ENCODE measurements at places on chromosomes 13 and 19. TPM values are rescaled to one million over a fixed set of nuclear protein-coding genes. Genes with fewer than 3 reads are reported as not detected.

DNA sequence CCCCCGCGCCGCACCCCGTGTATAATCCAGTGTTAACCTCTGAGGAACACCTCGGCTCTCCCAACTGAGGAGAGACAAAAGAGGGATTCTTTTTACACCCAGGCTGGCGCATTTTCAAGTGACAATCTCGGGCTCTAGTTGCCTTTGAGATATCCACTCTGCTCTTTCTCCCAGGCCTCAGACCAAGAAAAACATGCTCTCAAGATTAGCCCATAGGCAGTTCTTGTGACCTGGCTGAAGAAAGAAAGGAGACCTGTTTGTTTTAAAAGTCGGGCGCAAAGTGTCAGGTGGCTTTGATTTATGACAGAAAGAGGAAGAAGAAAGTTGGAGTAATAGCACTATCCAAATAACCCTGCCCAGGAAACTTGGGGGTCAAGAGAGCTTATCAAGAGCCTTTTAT, 27.3 kb downstream of the SHISA2 start:
- no peak overlapping the region for H3K27ac ChIP-seq
- H3K4me1 ChIP-seq = peaks cover 37% of the 10 kb centered on the region
- H3K27me3 ChIP-seq = no peaks in the 10 kb centered on the region
- no peak overlapping the region for H3K4me3 ChIP-seq
- no peaks in the 10 kb centered on the region for H3K36me3 ChIP-seq

DNA sequence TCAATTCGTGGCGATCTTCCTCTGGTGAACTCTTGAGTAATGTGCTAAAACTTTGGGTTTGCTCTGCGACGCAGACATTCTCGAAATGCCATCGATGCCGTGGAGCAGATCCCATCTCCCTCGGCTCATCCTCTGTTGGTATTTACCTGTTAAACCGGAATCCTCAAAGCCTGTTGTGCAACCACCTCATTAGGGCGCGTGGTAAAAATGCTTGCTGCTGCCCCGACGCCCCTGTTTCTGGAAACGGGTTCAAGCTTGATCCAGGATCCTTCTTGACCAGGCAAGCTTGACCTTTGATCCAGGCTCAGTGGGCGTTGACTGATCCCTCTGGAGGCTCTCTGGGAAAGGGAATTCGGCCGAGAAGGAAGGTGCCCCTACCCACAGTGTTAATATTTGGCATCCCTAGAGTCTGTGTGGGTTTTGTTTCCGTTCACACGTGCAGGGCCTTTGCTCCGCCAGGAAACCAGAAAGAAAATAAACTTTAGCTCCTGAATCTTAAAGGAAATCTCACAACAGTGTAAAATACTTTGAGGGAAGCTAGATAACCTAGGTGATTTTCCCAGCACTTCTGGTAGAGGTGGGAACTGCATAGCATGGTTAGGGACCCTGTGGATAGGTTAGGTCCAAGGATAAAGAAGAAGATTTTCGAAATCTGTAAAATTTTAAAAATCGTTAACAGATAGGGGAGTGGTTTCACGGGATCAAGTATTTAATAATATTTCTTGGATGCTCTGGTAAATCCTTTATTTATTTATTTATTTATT, 1.1 kb downstream of the LSM14A start:
- no peaks in the 10 kb centered on the region for H3K27me3 ChIP-seq
- peaks cover 55% of the 10 kb centered on the region for H3K4me1 ChIP-seq
- DNase-seq = peak; percentile 28
- peak overlapping the region; percentile 97 for H3K27ac ChIP-seq

- no peak for DNase-seq
- H3K4me3 ChIP-seq = no peak overlapping the region
- H3K27me3 ChIP-seq = peaks cover 3% of the 10 kb centered on the region
These were observed 13.9 kb downstream of the TFDP1 start for GRCh38 chr13:113598481-113598880.

- peaks cover 34% of the 10 kb centered on the region for H3K27me3 ChIP-seq
- no peak within 1 kb of the TSS for H3K4me3 ChIP-seq
- no peak for DNase-seq
- no peaks in the 10 kb centered on the region for H3K4me1 ChIP-seq
- H3K36me3 ChIP-seq = no peaks in the 10 kb centered on the region
These were observed at the start of gene VSTM2B for GRCh38 chr19:29525901-29526729. TSS of gene VSTM2B (plus strand) at chr19:29525994. CDS start at chr19:29526584, 590 bp downstream.

- H3K4me1 ChIP-seq = peaks cover 17% of the 10 kb centered on the region
- H3K4me3 ChIP-seq = no peak overlapping the region
- no peak overlapping the region for H3K27ac ChIP-seq
These were observed 555.4 kb downstream of the SLITRK6 start for GRCh38 chr13:85243831-85244230.

DNA sequence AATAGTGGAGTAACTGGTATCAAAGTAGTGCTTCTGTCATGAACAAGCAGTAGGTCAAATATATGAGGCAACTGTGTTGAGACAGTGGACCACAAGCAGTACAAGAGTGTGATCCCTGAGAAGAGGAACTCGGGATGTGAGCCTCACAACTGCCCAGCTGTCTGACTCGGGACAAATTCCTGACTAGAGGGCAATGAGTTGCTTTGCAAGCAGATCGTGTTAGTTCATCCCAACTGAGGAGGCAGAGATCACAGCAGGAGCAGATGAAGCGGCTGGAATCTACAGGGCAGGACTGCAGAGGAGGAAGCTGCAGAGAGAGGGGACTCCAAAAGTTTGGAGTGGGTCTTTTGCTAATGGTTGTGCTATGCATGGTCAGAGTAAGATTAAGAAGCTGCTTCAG, 741.1 kb downstream of the DIAPH3 start:
- peaks cover 52% of the 10 kb centered on the region for H3K4me1 ChIP-seq
- peak overlapping the region; percentile 5 for H3K4me3 ChIP-seq
- H3K27ac ChIP-seq = peak overlapping the region; percentile 69
- peaks cover 3% of the 10 kb centered on the region for H3K27me3 ChIP-seq
- H3K36me3 ChIP-seq = peaks cover 8% of the 10 kb centered on the region

GRCh38 chr13:74015137-74015536, 119.1 kb downstream of the KLF12 start:
- no peaks in the 10 kb centered on the region for H3K4me1 ChIP-seq
- no peak overlapping the region for H3K4me3 ChIP-seq
- peaks cover under 1% of the 10 kb centered on the region for H3K36me3 ChIP-seq
- H3K27me3 ChIP-seq = no peaks in the 10 kb centered on the region
- H3K27ac ChIP-seq = no peak overlapping the region

DNA sequence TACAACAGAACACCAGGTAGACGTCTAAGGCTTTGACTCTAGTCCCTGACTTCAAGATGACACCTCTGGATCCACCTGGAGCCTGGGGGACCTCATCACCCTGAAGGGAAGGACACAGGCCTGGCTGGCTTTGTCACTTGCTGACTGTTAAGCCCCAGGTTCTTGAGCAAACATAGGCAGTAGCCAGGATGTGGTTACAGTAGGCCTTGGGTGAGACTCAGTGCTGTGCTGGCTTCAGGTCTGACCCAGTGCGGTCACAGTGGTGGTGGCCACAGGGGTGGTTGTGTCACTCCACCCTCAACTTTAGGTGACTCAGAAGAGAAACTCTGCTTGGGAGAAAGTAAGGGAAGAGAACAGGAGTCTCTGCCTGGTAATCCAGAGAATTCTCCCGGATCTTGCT, 497.8 kb downstream of the UQCRFS1 start:
- H3K4me1 ChIP-seq = no peaks in the 10 kb centered on the region
- no peak for DNase-seq
- H3K4me3 ChIP-seq = no peak overlapping the region
- H3K36me3 ChIP-seq = no peaks in the 10 kb centered on the region

GRCh38 chr13:109945206-109945960, 159.0 kb upstream of the IRS2 start:
- peaks cover 8% of the 10 kb centered on the region for H3K36me3 ChIP-seq
- DNase-seq = peak; percentile 87
- H3K4me1 ChIP-seq = peaks cover 26% of the 10 kb centered on the region
- H3K4me3 ChIP-seq = no peak overlapping the region
- H3K27me3 ChIP-seq = no peaks in the 10 kb centered on the region

GRCh38 chr13:30463787-30464495, 1.8 kb downstream of the HMGB1 start:
- H3K4me1 ChIP-seq = peaks cover 48% of the 10 kb centered on the region
- H3K27me3 ChIP-seq = peaks cover 7% of the 10 kb centered on the region
- peaks cover 26% of the 10 kb centered on the region for H3K36me3 ChIP-seq
- DNase-seq = peak; percentile 48

GRCh38 chr19:14368011-14368513, 13.2 kb upstream of the ADGRE5 start:
- H3K4me3 ChIP-seq = no peak overlapping the region
- no peak for DNase-seq
- no peaks in the 10 kb centered on the region for H3K36me3 ChIP-seq

DNA sequence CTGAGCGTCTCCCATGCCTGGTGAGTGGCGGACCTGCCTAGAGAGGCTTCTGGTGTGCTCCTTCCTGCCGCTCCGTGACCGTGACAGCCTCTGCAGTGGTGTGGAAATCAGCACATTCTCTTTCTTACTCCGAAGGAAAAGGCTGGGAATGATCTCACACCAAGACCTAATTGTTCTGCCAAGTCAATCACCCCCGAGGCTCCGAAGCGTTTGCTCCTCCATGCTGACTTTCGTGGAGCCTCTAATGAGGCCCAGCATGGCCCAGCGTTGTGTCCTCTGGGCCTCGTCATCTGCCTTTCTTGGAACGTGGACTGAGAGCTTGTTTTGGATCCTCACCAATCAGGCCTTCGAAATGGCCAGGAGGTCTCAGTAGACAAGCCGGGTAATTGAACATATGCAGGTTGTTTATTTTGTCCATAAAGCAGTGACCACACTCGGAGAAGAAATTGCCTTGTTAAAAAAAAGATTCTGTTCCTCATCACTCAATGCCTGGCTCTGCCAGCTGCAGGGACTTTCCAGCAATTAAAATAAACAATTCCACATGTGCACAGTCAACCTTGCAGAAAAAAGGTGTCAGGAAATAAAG, 107.1 kb downstream of the UBL3 start:
- H3K4me3 ChIP-seq = peak overlapping the region; percentile 29
- H3K27me3 ChIP-seq = peaks cover 4% of the 10 kb centered on the region
- H3K27ac ChIP-seq = peak overlapping the region; percentile 45
- peaks cover 14% of the 10 kb centered on the region for H3K4me1 ChIP-seq
- DNase-seq = peak; percentile 66

GRCh38 chr19:16244091-16244490, 46.4 kb downstream of the AP1M1 start:
- no peak overlapping the region for H3K27ac ChIP-seq
- peak; percentile 46 for DNase-seq
- H3K4me3 ChIP-seq = no peak overlapping the region

DNA sequence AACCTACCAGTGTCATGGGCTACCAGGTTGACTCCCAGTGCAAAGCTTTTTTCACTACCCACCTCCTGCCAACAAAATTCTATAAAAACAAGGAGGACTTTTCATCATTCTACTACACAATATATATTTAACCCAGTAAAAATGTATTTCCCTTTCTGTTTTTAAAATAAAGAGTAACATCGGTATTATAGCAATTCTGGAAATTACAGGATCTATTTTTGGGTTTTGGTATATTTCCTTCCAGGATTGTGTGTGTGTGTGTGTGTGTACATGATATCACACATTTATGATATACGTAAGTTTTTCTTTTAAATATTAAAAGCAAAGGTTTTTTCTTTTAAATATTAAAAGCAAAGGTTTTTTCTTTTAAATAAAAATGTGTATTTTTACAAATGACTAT, 6.0 kb upstream of the UBL3 start:
- no peaks in the 10 kb centered on the region for H3K36me3 ChIP-seq
- no peaks in the 10 kb centered on the region for H3K27me3 ChIP-seq
- H3K27ac ChIP-seq = no peak overlapping the region
- DNase-seq = no peak

DNA sequence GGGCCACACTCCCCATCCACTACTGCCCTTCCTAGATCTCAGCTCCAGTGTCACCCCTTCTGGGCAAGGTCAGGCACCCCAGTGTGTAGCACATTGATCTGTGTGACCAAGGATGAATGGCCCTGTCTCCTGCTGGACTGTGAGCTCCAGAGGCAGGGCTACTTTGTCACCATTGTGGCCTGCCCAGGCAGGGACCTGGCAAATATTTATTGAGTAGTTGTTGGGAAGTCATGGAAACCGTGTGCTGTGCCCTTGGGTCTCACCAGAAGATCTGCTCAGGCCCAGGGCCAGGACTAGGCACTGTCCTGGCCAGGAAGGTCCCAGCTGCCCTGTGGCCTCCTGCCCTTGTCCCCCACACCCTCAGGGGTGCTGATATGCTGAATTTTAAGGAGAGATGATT, 10.5 kb downstream of the NACC1 start:
- DNase-seq = no peak
- no peak overlapping the region for H3K4me3 ChIP-seq
- H3K27me3 ChIP-seq = no peaks in the 10 kb centered on the region
- H3K36me3 ChIP-seq = peaks cover 10% of the 10 kb centered on the region

DNA sequence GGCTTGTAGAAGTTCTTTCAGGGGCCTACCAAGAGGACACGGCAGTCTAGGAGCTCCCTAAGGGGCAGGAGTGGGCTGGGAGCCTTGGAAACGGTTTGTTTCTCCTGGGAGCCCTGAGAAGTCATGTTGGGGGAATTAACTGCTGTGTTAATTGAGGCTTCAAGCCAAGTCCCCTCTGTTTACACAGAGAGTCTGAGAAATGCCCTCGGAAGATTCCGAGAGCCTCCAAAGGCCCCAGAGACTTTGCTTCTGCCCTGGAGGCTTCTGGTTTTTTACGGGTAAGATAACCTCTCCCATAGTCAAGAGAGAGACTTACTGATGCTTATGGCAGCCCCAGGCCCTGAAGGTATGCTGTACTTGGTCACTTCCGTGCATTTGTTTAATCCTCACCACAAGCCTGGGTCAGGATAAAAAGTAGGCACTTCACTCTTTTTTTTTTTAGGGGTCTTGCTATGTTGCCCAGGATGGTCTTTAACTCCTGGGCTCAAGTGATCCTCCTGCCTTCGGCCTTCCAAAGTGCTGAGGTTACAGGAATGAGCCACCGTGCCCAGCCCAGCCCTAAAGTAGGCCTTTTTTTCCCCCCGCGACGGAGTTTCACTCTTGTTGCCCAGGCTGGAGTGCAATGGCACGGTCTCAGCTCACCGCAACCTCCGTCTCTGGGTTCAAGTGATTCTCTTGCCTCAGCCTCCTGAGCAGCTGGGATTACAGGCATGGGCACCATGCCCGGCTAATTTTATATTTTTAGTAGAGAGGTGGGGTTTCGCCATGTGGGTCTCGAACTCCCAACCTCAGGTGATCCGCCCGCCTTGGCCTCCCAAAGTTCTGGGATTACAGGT, 15.2 kb downstream of the IER2 start:
- peak overlapping the region; percentile 97 for H3K27ac ChIP-seq
- no peaks in the 10 kb centered on the region for H3K36me3 ChIP-seq
- peaks cover 2% of the 10 kb centered on the region for H3K27me3 ChIP-seq
- no peak for DNase-seq
- H3K4me1 ChIP-seq = peaks cover 75% of the 10 kb centered on the region
- H3K4me3 ChIP-seq = peak overlapping the region; percentile 79

GRCh38 chr13:51576754-51577153, 7.5 kb upstream of the WDFY2 start:
- H3K4me1 ChIP-seq = peaks cover 18% of the 10 kb centered on the region
- no peaks in the 10 kb centered on the region for H3K36me3 ChIP-seq
- H3K27me3 ChIP-seq = no peaks in the 10 kb centered on the region
- H3K4me3 ChIP-seq = no peak overlapping the region
- no peak overlapping the region for H3K27ac ChIP-seq
- no peak for DNase-seq

Gene ZNF285
- 2.3 TPM for total RNA-seq

Gene KLK7
- total RNA-seq = not detected

Gene ZNF766
- 11.9 TPM for total RNA-seq

Gene FCHO1
- total RNA-seq = 0.75 TPM

Gene MICOS13
- total RNA-seq = 91.6 TPM

Gene RFPL4A
- total RNA-seq = not detected

Gene LGALS7B
- not detected for total RNA-seq

Gene ZNF492
- not detected for total RNA-seq

Gene IRGC
- total RNA-seq = not detected

Gene UTP14C
- total RNA-seq = 20.1 TPM

Gene COMP
- 6.9 TPM for total RNA-seq

Gene SBK3
- total RNA-seq = not detected

Gene CCL25
- total RNA-seq = not detected

Gene SERPINE3
- total RNA-seq = not detected

Measured in HFFc6 (cell line).